ENCODE measurements at places on chromosomes 12 and 14.

- DNase-seq = no peak
Measured at GRCh38 chr14:82897469-82898308, 1364.0 kb upstream of the SEL1L start.

DNA sequence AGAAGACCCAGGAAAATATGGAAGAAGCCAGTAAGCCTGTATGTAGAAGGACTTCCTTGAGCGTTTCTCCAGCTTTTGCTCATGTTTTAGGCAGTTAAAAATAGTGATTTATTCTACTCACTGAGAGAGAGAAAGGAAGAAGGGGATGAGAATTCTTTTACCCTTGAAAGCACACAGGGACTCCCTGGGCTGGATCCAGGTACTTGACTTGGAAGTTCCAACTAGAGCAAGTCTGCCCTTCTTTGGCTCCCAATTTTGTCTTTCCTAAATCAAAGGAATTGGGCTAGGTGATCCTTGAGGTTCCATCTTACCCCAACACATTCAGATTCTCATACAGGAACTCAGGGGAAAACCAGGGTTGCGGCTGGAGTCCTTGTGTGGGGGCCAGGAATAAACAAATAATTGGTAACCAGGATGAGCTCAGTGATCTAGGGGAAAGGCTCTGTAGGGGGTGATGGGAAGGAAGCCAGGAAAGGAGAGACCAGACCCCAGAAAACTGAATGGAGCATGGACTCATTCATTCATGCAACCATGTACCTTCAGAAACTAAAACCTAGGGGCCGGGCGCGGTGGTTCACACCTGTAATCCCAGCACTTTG, 11.5 kb upstream of the ITGA5 start:
- DNase-seq = no peak

DNA sequence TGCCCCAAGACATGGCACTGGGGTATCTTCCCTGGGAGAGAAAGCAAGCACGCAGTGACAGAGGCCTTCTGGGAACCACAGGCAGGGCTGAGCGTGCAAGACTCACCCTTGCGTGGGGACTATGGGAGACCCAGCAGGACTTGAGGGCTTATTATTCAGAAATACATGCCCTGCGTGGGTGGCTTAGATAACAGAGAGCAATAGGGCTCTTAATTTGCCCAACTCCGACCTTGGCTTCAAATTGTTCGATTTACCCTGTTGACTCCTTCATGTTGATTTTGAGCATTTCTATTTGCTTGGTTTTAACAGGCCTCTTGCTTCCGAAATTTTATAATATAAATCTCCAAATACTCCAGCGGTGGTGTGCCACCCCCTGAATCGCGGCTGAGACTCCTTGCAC, 5.1 kb upstream of the SERPINA1 start:
- DNase-seq = no peak

GRCh38 chr12:1702713-1703112, 11.8 kb downstream of the ADIPOR2 start:
- no peak for DNase-seq

GRCh38 chr12:21946983-21947382, 5.8 kb upstream of the ABCC9 start:
- DNase-seq = no peak

- DNase-seq = no peak
Measured at GRCh38 chr14:85426068-85426935, 103.6 kb upstream of the FLRT2 start.

- no peak for DNase-seq
Measured at GRCh38 chr12:124625867-124626675, 58.7 kb upstream of the NCOR2 start.

DNA sequence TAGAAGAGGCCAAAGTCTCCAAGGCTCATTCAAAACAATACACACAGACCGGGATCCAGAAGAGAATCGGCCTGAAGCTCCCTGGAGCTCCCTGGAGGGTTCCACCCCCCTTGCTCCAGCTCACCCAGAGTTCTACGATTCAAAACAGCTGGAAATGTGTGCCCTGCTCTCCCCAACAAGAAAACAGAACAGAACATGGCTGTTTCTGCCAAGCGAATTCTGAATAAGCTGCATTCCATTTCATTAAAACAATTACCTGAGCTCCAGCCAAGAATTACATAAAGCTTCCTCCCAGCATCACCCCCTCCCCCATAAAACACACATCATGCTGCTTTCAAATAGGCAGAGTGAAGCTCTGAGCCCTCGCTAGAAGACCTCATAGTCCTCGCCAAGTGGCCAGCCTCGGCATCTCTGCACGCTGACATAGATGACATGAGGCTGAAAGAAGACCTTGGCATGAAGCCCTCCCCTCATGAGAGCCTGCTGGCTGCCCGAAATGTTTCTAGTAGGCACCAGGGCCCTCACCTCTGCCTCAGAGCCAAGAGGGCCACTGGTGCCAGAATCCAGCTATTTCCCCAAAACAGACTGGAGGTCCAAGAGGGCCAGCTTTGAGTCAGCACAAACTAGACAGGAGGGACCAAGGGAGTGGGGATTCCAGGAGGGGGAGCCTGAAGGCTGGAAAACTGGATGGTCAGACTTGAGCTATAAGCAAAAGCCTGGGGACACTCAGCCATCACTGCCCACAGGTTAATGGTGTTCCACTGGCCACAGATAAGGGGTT, 8.3 kb downstream of the PXN start:
- no peak for DNase-seq

Data from Karpas-422 (cell line).